NCI-H2227 treated with DMSO at 0.1 percent for 48 hours (cell line): ENCODE measurements at places on chromosomes 4 and X.

- DNase-seq = no peak
These were observed 128.7 kb downstream of the AKAP4 start for GRCh38 chrX:50072110-50072509.

GRCh38 chrX:55767100-55767499 is 49.6 kb downstream of the RRAGB start:
- no peak for DNase-seq

DNA sequence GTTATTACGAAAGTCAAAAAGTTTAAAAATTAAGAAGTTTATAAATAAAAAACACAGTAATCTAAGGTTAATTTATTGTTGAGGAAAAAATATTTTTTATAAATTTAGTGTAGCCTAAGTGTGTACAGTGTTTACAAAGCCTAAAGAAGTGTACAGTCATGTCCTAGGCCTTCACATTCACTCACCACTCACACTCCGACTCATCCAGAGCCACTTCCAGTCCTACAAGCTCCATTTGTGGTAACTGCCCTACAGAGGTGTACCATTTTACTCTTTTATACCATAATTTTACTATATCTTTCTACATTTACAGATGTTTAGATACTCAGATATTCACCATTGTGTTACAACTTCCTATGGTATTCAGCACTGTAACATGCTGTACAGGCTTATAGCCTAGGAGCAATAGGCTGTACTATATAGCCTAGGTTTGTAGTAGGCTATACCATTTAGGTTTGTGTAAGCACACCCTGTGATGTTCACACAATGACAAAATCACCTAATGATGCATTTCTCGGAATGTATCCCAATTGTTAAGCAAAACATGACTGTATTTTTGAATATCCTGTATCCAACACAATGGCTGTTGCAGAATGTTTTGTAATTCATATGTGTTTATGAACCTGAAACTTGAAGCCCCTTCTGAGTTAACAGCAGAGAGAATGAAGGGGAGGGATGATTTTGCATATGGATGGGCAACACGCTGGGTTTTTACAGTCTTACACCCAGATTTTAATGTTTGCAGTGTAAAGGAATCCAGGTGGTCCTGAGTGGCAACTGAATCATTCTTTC is 3.1 kb downstream of the PPBP start:
- no peak for DNase-seq

DNA sequence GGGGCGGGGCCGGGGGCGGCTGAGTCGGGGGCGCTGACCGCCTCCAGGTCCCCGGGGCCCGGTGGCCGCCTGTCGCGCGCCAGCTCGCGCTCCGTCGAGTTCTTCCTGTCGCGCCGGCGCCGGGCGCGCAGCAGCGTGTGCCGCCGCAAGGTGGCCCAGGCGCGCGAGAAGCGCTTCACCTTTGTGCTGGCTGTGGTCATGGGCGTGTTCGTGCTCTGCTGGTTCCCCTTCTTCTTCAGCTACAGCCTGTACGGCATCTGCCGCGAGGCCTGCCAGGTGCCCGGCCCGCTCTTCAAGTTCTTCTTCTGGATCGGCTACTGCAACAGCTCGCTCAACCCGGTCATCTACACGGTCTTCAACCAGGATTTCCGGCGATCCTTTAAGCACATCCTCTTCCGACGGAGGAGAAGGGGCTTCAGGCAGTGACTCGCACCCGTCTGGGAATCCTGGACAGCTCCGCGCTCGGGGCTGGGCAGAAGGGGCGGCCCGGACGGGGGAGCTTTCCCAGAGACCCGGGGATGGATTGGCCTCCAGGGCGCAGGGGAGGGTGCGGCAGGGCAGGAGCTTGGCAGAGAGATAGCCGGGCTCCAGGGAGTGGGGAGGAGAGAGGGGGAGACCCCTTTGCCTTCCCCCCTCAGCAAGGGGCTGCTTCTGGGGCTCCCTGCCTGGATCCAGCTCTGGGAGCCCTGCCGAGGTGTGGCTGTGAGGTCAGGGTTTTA is 1.5 kb downstream of the ADRA2C start:
- no peak for DNase-seq

- DNase-seq = no peak
These were observed 190.6 kb downstream of the CCSER1 start for GRCh38 chr4:90317785-90318184.

DNA sequence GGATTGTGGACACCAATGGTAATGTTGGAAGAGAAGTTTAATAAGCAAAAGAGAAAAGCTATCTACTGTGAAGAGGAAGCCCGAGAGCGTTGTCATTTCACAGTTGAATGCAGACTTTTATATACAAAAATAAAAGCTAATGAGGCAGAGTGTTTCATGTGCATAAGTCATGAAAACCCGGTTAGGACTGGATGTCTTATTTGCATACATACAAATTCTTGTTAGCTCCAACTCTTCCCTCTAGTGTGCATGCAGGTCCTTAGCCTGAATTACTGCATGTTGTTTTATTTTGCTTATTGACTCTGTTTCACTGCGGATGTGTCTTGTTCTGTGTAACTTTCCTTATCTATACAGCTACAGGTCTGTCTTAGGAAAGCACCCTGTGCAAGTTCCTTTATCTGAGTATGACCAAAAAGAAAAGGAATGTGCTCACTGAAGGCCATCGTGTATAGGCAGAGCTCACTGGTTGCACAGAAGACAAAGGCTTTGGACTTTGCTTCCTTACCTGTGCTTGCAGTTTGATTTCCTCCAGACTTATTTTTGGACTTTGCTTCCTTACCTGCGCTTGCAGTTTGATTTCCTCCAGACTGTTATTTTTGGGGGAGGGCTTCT is 25.1 kb upstream of the UGT2B11 start:
- DNase-seq = no peak

DNA sequence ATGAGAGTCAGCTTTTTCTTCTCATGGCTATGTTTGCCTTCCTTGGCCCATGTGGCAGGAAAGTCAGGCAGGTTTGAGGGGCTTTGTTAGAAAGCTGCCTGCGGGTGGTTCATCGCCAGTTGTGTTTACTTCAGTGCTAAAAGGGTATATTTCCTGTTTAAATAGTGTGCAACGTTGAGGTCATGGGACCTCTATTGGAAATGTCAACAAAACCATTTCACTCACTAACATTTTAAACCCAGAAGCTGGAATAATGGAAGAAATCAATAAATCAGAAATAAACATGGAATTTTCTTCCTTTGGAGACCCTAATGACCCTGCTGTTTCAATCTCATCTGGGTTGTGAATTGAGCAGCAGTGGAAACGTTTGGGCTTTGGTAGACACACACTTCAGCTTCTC is 185.8 kb downstream of the ANKRD50 start:
- no peak for DNase-seq

- DNase-seq = no peak
These were observed 38.1 kb downstream of the RTL9 start for GRCh38 chrX:110396735-110397134.

DNA sequence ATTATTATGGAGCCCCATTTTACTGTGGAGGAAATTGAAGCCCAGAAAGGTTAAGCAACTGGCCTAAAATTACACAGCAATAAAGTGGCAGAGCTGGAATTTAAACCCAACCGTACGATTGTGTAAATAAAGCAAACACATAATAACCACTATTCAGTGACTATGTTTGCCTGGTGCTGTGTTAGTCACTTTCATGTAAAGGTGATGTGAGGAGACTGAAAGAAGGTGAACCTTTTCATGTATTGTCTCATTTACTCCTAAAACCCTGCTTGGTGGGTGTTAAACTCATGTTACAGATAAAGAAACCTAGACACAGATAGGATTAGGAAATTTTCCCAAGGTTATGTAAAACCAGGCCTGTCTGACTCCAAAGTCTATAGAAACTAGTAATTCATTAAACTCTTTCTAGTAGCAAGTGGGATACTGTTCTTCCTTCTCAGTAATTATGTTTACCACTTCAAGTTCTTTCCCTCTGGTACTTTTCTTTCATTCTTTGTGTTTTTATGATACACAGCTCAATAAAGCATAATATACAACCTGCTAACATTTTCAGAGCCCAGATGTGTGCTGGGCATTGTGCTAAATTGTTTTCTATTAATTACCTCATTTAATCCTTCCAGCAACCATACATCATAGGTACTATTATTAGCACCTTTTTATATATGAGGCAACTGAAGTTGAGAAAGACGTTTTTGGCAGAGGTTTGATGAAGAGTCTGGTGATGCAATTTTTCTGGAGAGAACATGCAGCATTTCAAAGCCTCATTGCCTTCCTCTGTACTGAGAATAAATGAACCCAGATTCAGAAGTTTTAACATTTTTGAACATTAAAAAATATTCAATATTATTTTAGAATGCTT is 202.7 kb downstream of the SPRY1 start:
- DNase-seq = no peak

DNA sequence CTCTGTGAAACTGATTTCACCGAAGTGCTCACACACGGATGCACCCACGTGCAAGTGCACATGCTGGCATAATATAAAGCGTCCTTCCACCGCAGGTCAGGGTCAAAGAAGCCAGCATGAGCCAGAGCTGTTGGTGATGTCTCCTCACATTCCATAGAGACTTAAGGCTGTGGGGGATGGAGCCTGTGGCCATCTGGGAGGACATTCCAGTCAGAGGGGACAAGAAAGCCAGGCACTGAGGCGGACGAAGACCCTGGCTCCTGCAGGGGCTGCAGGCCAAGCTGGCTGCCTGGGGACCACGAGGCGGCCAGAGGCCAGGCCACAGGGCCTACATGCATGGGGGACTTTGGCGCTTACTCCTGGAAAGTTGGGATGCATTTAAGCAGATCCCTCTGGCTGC is 7.7 kb downstream of the RNF212 start:
- no peak for DNase-seq

- no peak for DNase-seq
These were observed 46.2 kb downstream of the TIGD2 start for GRCh38 chr4:89157488-89158024.

DNA sequence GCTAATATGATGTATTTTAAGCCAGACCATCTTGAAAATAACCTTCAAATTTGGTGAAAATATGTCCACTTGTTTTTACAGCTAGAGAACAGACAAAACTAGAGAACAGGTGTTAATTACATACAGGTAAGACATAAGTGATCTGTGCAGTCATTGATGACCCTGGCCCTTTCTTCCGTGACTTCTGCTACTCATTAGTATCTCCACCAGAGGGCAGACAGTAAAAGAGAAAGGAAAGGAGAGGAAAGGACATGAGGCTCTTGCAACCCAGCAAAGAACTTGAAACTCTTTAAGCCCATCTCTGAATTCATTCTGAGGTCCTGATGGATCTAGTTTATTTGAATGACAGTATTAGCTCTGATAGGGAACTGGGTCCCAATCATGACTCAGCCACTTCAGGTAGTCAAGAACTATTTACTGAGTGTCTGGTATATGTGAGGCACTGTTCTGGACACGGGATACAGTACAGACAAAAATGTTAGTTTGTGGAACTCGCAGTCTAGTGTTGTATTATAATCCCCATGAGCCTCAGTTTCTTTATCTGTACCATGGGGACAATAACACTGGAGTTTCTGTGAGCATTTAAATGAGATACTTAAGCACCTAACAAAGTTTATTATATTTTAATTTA is 121.0 kb upstream of the TEX13D start:
- peak; percentile 19 for DNase-seq

GRCh38 chr4:30724247-30724646 is 4.1 kb downstream of the PCDH7 start:
- no peak for DNase-seq

DNA sequence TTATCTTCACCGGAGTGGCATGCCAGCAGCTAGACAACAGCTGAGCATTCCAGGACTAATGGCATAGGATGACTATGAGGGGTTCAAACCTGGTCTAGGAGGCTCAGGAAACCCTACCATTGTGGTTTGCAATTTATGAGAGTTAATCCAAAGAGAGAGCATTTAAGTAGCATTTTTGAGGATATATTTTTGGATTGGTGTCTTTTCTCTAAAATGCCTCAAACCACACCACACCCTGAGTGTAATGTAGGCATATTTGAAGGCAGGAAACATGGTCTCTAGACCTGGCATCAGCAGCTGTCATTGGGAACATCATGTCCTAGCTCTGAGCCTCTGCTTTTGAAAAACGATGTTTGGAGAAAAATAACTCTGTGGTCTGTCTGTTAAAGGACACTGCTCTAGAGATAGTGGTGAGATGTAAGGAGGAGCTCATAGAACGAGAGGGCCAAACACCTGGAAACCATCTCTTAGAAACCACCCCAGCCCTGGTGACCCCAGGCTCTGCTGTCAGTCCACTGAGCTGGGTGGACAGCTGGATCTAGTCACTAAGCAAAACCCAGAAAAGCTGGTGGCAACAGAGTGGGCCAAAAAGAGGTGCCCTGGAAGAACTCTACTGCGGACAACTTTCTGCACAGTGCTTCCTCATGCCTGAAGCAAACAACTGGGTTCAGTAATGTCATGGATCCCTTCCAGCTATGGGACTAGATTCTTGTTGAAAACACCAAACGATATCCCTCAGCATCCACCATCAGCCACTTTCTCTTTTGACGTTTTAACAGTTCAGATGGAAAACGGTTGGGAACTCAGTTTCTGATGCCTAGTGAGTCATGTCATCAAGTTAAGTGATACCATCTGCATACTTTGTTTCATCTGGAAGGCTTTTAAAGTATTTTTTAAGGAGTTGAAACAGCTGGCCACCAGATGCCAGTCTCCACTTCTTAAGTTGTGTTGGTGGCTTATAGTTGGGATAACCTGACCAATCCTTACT is 100.2 kb upstream of the C1QTNF7 start:
- no peak for DNase-seq

DNA sequence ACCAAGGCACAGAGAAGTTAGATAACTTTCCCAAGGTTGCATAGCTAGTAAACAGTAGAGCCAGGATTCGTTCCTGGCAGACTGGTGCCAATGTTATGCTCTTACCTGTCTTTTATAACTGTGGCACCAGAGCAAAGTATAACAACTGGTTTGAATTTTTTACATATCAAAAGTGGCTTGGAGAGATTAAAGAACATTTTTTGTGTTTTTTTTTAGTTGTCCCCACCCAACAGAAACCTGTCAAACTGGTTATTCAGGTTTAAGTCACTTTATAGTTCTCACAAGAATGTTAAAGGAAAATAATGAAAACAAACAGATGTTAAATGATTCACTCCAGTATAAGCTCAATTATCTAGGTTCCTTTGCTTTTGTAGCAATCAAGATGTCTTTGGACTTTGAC is 15.6 kb upstream of the FAM47E start:
- DNase-seq = no peak

DNA sequence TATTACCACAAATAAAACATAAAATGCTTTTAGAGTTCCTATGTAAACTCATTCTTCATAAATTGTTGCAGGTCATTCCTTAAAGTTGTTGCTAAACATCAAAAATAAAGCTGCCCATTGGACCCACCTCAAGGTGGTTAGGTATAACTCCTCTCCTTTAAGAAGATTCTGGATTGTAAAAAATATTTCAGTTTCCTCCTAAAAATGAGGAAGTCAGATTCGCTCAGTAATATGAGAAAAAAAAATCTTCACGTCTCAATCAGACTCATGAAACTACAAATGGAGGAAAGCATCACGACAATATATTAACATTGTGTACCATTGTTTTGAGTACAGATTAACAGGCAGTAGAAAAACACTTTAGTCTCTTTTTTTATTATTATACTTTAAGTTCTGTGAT is 105.9 kb downstream of the DDX60 start:
- DNase-seq = no peak
